ENCODE measurements at places on chromosomes 11 and 22.

GRCh38 chr11:13105237-13105844, 96.2 kb downstream of the RASSF10 start:
- peak; percentile 66 for DNase-seq

DNA sequence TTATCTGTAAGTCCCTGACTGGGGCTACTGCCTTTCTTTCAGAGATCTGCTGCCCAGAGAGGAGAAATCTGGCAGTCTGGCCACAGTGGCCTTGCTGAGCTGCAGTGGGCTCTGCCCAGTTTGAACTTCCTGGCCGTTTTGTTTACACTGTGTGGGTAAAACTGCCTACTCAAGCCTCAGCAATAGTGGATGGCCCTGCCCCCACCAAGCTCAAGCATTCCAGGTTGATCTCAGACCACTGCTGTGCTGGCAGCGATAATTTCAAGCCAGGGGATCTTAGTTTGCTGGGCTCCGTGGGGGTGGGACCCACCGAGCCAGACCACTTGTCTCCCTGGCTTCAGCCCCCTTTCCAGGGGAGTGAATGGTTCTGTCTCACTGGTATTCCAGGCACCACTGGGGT, 117.5 kb downstream of the TRPC6 start:
- DNase-seq: no peak

DNA sequence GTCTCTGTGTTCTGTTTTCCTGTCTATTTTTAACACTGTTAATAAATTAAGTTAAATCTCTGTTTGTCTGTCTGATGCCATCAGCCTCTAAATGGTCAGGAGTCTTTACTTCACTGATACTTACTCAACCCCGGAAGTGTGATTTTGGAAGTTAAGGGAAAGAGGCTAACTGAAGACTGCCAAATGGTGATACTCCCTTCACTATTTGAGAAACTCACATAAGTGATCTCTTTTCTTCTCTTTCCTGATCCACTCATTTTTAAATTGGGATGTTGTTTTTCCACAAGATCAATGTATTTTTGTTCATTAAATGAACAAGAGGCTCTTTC, 389 bp upstream of the CASP12 start:
- no peak for DNase-seq

- no peak for DNase-seq
These were observed 10.3 kb upstream of the BDNF start for GRCh38 chr11:27710536-27710935.

DNA sequence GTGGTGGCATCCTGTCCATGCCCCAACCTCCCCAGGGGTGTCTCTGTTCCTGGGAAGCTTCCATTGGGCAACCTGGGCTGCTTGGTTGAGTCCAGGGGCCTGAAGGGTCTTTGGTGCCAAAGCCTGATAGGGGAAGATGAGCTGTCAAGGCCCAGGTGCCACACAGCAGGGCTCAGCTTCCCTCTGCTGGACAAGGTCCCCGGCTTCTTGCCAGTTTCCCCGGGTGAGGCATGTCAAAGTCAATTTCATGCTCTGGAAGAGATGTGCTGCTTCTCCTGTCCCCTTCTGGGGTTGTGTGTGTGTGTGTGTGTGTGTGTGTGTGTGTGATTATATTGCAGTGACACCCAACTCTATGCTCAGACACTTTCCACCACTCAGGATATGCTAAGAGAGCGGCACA, 26.9 kb downstream of the TP53I11 start:
- DNase-seq: no peak

DNA sequence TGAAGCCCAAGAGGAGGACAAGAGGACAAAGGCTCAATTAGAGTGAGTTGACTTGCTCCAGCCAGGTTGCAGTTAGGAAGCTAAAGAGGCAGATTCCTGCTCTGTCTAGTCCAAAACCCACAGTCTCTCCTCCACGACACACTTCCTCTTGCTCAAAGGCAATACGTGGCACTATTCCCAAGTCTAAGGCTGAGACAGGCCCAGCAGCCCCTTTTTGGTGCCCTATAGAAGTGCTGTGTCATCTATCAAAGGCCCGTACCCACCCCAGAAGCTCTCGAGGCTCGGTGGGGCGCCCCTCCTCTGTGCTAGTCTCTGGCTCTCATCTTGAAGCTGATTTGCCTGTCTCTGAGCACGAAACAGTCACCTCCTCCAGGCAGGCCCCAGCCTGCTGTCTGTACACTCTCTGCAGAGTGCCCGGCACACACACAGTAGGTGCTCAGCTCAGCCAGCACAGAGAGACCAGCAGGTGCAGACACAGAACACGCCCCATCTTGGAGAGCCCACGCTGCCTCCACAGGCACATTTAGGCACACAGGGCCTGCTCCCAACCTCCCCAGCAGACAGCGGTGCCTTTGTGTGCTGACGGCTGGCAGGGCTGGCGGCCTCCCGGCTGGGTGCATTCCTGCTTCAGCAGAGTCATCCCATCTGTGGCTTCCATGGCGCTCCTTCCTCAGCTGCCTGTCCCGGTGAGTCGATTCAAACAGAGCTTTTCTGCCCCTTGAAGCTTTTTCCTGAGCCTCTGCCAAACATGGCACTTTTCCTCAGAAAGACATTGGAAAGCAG, 52.8 kb downstream of the MYH9 start:
- no peak for DNase-seq

GRCh38 chr11:88623531-88623930, 286.0 kb upstream of the CTSC start:
- DNase-seq: no peak

DNA sequence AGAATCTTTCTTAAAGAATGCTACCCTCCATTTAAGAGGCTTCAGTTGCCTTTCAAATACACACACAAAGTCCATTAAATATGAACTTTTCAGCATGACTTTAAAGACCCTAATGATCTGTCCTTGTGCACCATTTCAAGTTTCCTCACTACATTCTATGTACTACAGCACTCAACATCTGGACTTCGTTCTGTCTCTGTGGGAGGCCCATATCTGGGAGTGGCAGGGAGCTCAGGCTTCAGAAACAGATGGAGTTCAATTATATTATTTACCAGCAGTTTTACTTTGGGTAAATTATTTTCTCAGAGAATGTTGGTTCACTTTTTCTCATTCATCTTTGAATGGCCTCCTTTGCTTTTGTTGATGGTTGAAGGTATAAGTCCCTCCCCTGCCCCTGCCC, 67.4 kb downstream of the ANO3 start:
- no peak for DNase-seq

GRCh38 chr11:76152741-76153570, 53.3 kb downstream of the WNT11 start:
- DNase-seq: no peak

DNA sequence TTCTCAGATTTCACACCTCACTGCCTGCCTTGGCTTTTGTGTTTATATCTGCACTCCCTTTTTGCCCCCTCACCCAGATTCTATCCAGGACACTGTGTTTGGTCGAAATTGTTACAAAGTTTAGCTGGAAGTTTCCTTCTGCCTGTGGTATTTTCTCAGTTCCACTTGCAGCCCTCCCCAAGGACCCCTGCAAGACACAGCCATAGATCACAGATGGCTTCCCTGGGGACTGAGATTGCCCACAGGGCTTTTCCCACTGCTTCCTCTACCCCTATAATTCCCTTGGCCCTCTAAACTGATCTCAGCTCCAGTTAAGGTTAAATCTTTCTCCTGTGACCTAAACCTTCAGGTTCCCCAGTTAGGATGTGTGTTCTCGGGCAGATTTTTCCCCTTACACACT, 146.1 kb upstream of the C11orf87 start:
- DNase-seq: no peak

- peak; percentile 21 for DNase-seq
These were observed 50.7 kb upstream of the TTC12 start for GRCh38 chr11:113263458-113264259.

DNA sequence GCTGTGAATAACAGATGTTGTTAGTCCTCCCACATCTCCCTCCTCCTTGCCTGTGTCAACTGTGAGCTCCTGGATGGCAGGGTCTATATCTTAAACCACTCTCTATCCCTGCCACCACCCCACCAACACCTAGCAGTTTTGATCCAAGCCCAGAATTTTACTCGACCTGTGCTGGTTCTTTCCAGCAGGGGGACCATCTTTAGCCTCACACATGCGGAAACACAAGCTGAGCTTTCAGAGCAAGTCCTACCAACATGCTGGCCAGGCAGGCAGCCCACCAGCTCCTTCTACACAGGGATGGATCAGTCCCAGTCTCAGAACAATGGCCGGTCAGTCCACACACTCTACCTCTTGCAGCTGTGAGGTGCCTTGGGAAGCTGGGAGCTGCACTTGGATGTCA, 231.5 kb downstream of the NXPE2 start:
- no peak for DNase-seq

DNA sequence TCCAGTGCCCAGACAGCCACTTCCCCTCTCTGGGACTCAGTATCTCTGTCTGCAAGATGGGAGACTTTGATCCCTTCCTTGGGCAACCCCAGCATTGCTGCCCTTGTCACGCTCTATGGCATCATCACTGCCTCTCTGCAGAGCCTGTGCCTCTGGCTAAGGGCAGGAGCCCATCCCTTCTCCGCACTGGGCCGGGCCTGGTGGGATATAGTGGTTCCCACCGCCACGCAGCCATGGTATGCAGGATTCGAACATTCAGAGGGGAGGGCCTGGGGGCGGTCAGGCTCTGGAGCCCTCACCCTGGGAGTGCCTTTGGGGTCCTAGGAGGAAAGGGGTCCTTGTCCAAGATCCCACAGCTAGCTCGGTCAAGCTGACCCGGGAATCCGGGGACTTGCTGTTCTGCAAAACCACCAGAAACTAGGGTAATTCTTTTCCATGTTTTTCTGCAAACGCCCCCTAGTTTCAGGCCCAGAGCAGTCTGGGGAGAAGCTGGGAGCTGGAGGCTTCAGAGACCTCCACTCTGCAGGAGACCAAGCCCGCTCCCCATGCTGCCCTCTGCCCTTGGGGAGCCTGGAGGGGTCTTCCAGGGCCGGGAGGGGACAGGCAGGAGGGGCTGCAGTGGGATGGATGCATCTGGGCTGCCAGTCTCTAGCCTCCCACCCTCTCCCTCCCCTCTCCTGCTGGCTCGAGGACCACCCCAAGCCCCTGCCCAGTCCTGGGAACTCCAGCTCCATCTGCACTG, 24.4 kb upstream of the CBX7 start:
- no peak for DNase-seq

DNA sequence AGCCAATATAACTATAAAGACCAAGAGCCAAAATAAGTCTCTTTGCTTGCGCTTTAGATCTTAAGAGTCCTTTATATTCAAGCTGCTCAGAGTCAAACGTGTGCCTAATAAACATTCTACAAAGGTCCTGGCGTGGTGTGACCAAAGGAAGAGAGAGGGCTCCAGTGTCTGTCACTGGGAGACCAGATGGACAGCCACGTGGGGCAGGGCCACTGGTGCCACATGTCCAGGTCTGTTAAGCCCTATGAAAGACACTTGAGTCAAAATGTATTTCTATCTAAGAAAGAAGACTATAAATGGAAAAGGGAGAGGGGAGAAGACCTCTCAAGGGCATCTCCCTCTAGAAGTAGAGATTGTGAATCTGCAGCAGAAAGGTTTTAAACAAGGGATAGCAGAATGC, 32.2 kb upstream of the EHF start:
- DNase-seq: no peak

- no peak for DNase-seq
These were observed 244.6 kb upstream of the ANO3 start for GRCh38 chr11:26087120-26087935.

GRCh38 chr11:898540-899190, 11.9 kb downstream of the CHID1 start:
- DNase-seq: no peak

DNA sequence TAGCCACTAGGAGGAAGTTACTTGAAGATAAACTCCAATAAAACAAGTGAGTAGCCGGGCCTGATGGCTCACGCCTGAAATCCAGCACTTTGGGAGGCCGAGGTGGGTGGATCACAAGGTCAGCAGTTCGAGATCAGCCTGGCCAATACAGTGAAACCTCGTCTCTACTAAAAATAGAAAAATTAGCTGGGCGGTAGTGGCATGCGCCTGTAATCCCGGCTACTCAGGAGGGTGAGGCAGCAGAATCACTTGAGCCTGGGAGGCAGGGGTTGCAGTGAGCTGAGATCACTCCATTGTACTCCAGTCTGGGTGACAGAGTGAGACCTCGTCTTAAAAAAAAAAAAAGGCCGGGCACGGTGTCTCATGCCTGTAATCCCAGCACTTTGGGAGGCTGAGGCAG, 34.0 kb upstream of the CLPB start:
- DNase-seq: no peak

DNA sequence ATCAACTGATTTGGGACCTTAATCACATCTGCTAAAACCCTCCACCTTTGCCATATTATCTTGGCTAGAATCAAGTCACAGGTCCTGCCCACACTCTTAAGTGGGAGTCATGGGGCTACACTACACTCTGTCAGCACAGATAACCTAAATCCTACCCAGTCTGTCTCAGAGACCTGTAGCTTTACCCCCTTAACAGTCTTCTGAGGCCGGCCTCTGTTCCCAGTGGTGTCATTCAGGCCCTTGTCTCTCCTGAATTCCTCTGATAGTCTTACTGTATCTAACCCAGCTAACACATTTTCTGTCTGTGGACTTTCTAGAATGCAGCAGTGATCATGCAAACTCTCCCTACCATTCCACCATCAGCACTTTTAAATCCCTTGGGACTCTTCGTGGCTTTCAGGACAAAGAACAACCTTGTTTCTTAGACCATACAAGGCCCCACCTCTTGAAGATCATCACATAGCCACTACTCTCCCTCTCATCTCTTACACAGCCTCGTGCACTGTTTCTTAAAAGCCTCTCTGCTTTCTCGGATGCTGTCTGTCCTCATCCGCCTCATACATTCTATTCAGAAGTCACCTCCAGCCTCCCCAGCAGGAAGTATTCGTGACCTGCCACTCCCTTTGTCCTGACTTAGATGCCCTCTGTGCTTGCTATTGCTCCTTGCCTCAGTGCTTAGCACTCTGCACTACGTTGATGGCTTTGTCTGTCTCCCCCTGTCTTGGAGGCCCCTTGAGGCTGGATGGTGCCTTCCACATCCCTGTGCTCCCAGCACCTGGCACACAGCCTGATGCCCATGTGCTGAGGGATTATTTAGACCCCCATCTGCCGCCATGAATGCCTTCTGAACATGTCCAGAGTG, 57.9 kb downstream of the PANX1 start:
- DNase-seq: no peak

GRCh38 chr22:41092847-41093411, 537 bp downstream of the EP300 start:
- peak; percentile 2 for DNase-seq

- DNase-seq: no peak
These were observed 3.4 kb upstream of the UCP3 start for GRCh38 chr11:74012074-74012809.

DNA sequence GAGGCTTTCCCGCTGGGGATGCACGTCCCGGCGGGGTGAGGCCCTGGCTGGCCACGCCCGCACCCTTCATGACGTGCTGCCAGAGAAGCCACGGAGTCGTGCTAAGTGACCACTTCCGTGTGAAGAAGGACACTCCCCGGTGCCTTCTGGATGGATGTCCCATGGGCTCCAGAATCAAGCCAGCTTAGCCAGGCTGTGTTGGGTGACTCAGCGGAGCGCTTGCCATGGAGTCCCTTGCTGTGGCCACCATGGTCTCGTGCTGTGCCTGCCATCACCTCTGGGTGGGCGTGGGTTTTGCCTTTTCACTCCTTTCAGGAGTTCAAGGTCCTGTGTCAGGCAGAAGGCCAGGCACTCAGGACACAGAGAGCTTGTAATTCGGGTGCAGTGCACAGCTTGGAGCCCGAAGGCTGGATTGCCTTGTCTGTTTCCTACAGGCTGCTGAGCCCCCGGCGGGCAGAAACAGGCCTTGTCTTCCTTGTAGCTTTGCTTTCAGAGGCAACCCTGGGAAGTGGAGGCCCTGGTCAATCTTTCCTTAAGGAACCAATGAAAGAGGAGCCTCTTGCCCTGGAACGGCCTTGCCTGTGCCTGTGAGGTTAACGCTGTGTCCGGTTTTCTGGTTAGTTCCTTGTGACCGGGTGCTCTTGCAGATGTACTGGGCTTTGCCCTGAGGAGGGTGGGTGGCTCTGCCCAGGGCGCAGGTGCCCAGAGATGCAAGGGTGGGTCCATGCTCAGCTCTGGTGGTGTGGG, 268.6 kb downstream of the TBC1D22A start:
- DNase-seq: peak; percentile 57

Measured in NCI-H2081 (cell line).